ENCODE measurements at places on chromosomes 13 and 19.

- no peak for DNase-seq
Measured at GRCh38 chr19:46407856-46408663, 5.3 kb downstream of the CCDC8 start.

DNA sequence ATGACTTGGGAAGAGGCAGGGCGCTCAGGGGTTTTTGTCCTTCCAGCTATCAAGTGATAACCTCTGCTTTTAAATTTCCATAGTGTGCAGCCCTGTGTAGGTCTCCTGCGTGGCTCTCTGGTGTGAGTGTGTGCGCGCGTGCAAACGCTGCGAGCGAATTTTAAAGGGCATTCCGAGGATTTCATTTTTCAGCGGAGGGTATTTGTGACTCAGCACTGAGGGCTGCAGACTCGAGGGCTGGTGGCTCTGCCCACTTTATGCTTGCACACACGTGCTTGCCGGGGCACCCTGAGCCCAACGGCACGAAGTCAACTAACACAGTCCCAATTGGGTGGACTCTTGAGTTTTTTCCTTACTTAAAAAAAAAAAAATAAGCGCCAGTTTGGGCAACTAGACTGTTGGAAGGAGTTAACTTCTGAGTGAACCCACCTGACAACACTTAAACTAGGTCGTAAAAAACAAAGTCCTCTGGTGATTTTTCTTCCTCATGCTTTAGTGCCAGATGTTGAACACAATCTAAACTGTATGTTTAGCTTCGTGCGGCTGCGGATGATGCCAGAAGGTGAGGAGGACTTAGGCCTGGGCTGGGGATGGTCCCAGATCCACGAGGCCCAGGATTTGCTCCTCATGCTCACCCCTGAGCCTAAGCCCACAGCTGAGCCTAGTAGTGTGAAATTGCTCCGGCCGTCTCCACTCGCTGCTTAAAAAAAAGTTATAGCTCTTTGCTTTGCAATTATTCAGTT lies 2.1 kb downstream of the FGF9 start:
- DNase-seq: peak; percentile 24

GRCh38 chr19:51365965-51366388 lies at the start of gene ETFB:
Gene ETFB, minus strand, starts transcription at chr19:51366388. Its CDS starts 62 bp downstream, at chr19:51366326.
- no peak for DNase-seq

- peak; percentile 52 for DNase-seq
Measured at GRCh38 chr19:33377586-33378475, 4.3 kb downstream of the CEBPG start.

GRCh38 chr13:77031656-77032243 lies 4.8 kb upstream of the FBXL3 start:
- DNase-seq: no peak

- DNase-seq: no peak
Measured at GRCh38 chr13:41925014-41925413, 35.9 kb downstream of the VWA8 start.

- DNase-seq: no peak
Measured at GRCh38 chr19:30752201-30752600, 380.0 kb downstream of the ZNF536 start.

- no peak for DNase-seq
Measured at GRCh38 chr19:45352914-45353796, 12.6 kb downstream of the KLC3 start.

DNA sequence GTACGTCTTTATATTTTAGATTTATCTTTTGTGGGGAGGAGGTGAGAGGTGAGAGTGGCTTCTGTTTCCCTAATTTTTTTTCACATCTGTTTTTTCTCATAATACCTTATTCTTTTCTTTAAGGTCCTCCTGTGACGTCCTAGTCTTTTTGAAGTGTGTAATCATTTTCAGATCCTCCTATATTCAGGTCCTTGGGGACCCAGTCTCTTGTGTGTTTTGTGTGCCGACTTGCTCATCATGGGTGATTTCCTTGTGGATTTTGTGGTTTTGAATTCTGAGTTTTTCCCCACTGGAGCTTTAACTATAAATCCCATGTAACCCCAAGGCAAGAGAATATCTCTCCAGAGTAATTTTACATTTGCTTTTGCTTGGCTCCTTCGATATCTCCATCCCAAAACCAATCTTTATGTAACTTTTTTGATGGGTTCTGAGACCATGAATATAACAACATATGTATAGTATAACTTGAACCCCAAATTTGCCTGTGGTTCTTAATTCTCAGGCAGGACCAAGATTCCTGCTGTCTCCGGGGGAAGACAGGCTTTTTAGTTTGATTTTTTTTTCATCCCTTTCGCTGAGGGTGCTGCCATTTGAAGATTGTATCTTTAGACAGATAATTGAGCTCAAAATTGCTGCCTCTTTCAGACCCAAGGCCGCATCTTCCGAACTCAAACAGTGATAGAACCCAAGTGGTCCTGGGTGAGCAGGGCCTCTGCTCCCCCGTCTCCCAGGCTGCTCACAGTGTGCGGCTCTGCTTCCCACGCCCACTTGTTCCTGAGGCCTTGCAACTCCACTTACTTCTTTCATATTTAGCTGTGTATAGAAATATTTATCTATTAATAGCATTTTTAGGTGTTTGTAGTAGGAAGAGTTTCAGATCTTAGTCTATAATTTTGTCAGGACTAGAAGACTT lies 59.1 kb upstream of the GPR183 start:
- DNase-seq: no peak

DNA sequence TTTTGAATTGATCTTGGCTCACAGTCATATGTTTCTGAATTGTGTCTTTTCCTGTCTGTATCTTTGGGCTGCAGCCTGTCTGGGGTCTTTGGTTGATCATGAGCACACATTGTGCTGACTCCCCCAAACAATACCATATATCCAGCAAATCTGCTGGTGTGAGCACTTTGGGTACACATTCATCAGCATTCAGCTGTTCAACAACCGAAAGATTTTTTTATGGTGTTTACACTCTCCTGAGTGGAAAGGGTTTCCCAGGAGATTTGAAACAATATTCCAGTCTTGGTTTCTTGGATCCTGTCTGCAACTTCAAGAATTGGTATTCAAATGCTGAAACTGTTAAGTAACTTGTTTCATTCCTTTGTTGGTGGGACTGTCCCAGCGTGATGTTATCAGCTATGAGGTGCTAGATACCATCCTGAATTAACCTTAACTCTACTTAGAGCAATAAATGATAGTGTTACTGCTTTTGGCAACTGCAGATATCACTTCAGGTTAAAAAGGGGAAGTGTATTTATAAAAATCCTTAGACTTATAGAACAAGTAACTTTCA lies 78.4 kb upstream of the DIAPH3 start:
- no peak for DNase-seq

GRCh38 chr19:49881672-49882394 lies 4.3 kb downstream of the TBC1D17 start:
- no peak for DNase-seq

DNA sequence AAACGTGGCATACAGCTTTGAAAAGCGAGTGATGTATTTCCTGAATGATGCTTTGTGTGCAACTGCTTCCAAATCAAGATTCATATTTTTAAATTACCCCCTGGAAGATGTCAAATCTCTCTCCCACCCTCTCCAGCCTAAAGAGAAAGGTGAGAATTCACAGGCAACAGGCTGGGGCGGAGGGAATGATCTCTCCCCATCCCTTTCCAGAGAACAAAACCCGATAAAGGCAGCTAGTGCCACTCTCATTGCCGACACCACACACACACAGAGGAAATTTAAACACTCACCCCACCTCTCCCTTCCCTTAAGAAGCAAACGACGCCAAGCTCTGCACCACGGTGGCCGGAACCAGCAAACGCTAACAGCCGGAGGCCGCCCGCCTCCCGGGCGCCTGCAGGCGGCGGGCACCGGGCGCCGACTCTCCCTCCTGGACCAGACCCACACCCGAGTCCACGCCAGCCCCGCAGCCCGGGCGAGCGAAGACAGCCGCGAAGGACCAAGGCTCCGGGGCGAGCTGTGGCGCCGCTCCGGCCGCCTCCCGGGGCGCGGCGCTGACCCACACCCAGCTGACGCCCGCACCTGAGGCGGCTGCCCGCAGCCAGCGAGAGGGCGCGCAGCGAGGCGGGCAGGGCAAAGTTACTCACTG lies 477 bp downstream of the LNX2 start:
- DNase-seq: no peak

DNA sequence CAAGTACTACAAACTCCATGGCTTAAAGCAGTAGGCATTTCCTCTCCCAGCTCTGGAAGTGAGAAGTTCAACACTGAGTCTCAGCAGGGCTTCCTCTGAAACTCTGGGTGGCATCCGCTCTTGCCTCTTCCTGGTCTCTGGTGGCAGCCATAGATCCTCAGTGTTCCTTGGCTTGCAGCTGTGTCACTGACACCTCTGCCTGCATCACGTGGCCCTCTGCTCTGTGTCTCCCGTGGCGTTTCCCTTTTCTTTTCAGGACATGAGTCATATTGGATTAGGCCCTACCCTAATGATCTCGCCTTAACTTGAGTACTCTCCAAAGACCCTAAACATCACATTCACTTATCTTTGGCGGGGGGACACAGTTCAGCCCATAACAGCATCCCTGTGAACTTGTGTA lies 466.7 kb downstream of the MYO16 start:
- DNase-seq: no peak
